ENCODE measurements at places on chromosomes 7 and 10.
A peak's percentile ranks its signal among the peaks of the same experiment; 100 is the strongest.

- DNase-seq = no peak
These were observed 78.6 kb upstream of the DYNC1I1 start for GRCh38 chr7:95693551-95694333.

DNA sequence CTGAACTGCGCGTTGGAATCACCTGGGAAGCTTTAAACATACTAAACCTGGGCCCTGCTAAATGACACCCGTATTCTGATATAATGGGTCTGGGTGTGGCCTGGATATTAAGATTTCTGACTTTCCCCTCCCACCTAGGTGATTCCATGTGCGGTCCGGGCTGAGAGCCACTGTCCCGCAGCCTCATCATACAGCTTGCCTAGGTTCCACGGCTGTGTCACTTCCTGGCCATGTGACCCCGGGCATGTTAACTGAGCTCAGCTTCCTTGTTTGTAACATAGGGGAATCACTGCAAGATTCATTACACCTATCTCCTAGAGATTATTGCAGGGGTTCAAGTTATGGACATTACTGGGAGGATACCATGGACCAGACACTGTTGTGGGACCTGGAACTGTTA, 472.7 kb upstream of the GALNT17 start:
- DNase-seq = no peak

DNA sequence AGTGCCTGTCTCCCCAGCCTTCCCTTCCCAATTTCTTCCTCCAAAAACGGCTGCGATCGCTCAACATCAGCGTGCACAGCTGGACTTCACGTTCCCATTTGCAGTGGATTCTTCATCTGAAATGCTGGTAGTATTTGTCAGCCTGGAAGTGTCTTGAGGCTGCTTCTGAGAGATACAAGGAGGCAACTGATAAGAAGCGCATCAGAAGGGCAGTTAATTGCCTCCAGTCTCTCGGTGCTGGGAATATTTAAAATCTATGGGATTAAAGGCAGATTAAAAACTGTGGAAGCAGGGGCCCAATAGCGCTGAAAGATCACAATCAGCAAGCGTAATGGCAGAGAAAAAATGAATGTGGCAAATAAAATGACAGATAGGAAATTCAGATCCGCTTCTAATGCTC, 450.0 kb downstream of the GATA3 start:
- DNase-seq = no peak

DNA sequence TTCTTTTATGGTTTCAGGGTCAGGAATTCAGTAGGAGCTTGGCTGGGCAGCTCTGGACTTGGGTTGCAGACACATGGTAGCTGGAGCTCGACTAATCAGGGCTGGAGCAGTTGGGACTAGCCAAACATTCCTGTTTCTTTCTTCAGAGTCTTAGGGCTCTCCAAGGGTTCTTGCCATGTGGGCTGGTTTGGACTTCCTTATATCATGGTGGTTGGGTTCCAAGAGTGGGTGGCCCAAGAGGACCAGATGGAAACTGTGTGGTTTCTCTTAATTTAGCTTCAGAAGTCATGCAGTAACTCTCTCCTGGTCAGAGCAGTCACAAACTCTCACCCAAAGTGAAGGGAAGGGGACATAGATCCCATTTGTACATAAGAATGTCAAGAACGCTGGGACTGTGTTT, 270.1 kb upstream of the FZD1 start:
- DNase-seq = no peak

DNA sequence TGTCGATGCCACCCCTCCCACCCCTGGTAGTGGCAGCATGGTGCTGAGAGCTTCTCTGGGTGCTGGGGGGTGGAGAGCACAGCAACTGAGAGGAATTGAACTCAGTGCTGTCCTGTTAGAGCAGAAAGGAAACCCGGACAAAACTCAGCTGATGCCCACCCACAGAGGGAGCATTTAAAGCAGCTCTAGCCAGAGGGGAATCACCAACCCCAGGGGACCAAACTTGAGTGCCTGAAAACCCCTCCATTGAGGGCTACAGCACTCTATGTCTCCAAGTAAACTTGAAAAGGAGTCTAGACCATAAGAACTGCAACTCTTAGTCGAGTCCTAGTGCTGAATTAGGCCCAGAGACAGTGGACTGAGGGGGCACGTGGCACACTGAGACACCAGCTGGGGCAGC, 16.8 kb upstream of the FOXI2 start:
- no peak for DNase-seq

DNA sequence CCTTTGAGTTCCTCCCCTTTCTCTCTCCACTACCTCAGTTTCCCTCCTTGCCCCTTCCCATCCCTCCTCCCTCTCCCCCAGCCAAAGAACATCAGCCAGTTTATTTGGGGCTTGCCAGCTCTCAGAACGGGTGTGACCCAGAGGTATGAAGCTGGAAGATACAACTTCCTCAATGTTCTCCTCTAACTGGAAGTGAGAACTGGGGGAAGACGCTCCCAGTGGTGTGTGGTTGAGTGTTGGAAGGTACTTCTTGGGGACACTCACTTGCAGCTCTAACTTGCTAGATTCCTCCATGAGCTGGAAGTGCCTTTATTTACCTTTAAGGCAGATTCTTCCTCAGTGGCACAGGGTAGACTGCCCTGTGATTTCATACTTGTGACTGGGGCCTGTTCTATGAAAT, 110.5 kb upstream of the HABP2 start:
- no peak for DNase-seq

DNA sequence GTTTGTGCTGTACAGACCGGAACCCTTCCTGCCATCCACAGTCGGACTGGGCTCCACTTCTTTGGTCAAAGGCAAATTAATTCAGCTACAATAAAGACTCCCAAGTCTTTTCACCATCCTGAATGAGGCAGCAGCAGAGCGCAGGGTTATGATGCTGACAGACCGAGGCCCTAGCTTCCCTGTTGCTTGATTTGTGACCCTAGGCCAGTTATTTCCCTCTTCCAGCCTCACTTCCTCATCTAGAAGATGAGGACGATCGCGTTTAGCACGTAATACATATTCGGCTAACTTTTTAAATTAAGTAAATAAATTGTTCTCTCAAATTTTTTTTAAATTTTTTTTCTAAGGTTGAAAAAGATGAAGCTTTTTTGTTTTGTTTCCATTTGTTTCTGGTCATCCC, 18.1 kb downstream of the ADRB1 start:
- no peak for DNase-seq

GRCh38 chr7:157077986-157078644, 60.6 kb upstream of the UBE3C start:
- no peak for DNase-seq

DNA sequence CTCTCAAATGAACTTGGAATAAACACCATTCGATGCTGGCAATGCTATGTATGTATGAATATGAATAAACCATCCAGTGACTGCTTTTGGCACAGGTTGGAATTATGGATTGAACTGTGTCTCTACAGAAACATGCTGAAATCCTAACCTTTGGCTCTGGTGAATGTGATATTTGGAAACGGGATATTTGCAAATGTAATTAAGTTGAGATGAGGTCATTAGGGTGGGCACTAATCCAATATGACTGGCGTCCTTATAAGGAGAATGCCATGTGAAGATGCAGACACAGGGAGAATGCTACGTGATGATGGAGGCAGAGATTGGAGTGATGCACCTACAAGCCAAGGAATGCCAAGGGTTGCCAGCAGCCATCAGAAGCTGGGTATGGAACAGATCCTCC, 3.4 kb upstream of the ACTR3B start:
- DNase-seq = no peak

DNA sequence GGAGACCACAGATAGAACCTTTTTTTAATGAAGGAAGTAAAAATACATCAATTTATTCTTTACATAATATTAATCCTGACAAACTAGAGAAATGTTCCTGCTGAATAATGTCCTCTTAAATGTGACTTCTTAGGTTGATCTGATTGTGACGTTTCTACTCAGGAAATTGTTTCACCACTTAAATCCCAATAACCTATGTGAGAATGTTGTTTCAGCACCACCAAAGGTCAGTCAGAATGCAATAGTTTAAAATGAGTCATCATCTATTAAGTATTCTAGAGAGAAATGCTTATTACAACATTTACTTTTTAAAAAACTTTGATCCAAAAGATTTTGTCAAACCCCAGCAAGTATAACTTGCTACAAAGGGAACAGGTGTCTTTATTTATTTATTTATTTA, 155.4 kb upstream of the CACNA2D1 start:
- no peak for DNase-seq

- DNase-seq = no peak
These were observed 245.2 kb upstream of the FOXK1 start for GRCh38 chr7:4436936-4437335.

DNA sequence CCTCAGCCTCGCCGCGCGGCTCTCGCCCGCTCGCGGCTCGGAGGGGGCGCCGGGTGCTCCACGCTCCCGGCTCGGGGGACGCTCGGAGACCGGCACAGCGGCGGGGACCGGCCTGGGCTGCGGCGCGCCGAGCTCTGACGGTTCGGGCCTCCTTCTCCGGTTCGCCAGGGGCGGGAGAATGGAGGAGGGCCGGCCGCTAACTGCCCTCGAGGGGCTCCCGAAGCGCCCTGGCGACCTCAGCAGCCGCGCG, 232 bp upstream of the GRID1 start:
- no peak for DNase-seq

DNA sequence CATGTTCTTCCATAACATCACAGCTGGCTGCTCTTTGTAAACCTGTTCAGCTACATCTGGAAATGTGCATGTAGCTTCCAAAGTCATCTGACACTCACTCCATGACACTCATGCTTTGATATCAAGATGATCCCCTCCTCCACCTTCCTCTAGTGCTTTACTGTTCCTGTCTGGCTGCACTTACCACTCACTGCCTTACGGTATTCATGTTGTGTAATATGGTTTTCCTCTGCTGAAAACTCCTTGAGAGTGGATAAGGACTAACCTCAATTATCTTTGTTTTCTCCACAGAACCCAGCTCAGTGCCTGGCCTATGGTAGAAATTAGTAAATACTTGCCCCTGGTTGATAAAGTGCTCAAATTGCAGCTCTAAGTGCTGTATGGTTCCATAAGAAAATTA, 483.9 kb downstream of the HTR7 start:
- DNase-seq = no peak

- no peak for DNase-seq
These were observed 264.7 kb downstream of the PAXIP1 start for GRCh38 chr7:154738216-154738615.

DNA sequence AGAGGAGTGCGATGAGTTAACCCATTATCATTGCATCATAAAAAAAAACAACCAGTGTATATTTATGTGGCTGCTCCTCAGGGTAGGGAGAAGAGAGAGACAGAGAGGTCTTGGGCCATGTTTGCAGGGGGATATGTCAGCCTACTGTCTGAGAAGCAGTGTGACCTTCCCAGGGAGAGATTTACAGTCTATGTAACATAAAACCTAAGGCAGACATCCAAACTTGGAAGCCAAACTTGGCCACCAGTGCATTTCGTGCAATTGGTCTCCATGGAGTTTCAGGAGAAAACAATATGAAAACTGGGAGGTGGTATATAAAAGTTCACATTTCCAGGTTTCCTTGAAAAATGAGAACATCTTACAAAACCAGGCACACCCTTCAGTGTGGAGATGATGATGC, 85.9 kb upstream of the CXCL12 start:
- no peak for DNase-seq

DNA sequence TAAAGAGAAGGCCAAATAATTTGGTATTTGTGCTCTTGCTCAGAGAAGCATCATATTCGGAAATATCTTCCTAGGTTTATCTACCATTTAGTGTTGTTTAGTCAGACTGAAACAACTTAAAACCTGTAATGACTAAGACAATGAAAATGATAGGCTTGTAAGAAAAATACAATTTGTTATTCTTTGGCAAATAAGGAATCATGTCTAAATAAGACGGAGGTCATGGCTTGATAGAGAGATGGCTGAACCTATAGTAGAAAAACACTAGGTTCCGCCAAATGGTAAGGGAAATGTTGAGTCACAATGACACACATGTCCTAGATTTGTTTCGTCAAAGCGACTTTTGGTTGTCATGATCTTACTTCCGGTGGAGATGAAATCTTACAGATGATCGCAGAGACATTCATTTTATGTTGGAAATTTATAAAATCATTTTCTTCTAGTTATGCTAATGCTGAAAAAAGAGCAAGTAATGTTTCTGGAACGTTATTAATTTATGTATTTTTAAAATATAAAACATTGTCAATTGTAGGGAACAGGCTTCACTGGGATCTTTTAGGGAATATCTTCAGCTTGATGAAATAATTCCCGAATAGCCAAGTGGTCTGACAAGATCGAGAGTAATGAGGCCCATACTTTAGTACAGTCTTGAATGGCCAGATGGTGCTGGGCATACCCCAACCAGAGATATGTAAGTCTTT, 1.0 kb downstream of the SRGN start:
- DNase-seq = no peak

DNA sequence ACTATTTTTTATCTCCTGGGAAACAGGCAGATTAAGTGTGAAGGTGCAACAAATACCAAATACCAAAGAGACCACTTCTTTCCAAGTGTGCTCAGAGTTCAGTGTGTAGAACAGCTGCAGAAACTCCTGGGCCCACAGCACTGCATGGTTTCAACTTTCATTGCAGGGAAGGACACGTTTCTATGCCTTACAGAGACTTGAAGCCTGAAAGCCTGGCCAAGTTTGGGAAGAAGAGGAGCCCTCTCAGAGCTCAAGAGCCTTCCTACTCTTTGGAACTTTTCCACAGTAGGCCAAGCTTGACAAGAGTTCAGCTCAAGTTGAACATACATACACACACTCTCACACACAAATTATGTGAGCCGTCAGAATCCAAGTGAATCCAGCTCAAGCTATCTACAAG, 2.5 kb downstream of the HOXA4 start:
- DNase-seq = no peak

- DNase-seq = peak; percentile 39
These were observed 31.1 kb downstream of the PCGF5 start for GRCh38 chr10:91251430-91252056.

GRCh38 chr10:78944723-78945312, 123.9 kb upstream of the ZMIZ1 start:
- no peak for DNase-seq

- DNase-seq = no peak
These were observed 23.5 kb upstream of the ZNF12 start for GRCh38 chr7:6730343-6730633.

DNA sequence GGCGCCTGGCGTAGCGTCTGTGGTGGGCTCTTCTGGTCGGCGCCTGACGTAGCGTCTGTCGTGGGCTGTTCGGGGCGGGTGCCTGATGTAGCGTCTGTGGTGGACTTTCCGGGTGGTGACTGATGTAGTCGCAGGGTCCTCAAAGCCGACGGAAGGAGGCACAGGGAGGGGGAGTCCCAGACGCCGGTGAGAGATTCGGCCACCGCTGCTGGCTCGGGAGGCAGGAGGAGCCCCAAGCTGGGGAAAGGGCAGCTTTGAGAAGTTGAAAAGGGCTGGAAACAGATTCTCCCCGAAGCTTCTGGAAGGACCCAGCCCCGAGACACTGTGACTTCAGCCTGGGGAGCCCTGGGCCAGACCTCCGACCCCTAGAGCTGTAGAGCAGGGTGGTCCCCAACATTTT, 105.7 kb downstream of the DNAJB6 start:
- no peak for DNase-seq

DNA sequence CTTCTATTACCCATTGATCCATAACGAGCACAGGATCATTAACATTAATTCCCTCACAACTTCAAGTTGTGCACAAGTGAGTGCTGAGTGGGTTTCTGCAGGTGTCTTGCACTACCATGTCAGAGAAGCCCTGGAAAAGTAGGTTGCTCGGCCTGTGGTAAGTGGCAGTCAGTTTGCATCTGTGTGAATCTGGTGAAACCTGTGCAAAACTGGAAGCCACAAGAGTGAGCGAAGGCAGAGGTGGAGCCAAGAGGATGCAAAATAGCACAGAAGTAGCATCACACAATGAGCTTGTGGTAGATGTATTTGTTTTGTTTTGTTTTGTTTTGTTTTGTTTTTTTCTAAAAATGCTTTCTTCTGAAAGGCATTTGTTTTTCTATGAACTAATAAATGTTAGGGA, 181.5 kb downstream of the THSD7A start:
- no peak for DNase-seq

Data from neuronal stem cell (in vitro differentiated cells).